Activated T-helper 1 cell treated with anti-CD3 and anti-CD28 coated beads, Interleukin-2, amount 50 U/mL, for 16 hours (primary cell): ENCODE measurements at places on chromosomes 4 and X.

DNA sequence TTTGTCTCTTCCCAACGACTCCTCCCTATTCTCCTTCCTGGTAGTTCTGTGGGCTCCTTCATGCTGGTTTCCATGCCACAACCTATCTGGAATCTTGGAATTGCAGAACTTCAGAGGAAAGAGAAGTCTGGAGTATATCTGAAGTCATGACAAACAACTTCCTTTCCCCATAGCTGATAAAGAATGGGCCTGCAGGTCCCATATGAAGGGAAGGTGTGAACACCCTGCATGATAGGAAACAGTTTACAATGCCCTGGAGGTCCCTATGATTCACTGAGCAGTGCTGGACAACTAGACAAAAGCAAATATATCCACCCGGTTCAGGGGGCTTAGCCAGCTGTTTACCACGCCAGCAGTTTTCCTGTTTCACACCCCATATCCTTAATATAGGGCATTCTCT lies 19.4 kb downstream of the FAM9C start:
- DNase-seq: no peak

DNA sequence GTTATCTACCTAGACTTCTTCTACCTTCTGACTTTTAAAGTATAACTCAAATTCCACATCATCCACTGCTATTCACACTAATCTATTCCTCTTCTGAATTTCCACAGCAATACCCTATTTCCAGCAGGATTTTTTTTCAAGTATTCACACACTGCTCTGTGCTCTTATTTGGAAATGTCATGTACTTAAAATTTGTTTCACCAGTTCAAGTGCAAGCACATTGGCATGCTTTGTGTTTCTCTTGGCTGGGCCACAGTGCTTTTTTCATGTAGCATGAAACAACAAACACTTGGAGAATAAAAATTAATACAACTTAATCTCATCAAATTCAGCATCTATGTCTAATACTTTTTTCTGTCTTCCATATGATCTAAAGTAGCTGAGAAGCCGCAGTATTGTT lies 161.8 kb upstream of the PCDH18 start:
- no peak for DNase-seq

GRCh38 chr4:77089866-77090265 lies 14.1 kb upstream of the CCNI start:
- no peak for DNase-seq

GRCh38 chr4:180028682-180029081 lies 2214.5 kb upstream of the TENM3 start:
- no peak for DNase-seq

GRCh38 chrX:109952985-109953905 lies 49.7 kb upstream of the TMEM164 start:
- no peak for DNase-seq

- no peak for DNase-seq
These were observed 611.8 kb downstream of the SPOCK3 start for GRCh38 chr4:166622425-166622977.

DNA sequence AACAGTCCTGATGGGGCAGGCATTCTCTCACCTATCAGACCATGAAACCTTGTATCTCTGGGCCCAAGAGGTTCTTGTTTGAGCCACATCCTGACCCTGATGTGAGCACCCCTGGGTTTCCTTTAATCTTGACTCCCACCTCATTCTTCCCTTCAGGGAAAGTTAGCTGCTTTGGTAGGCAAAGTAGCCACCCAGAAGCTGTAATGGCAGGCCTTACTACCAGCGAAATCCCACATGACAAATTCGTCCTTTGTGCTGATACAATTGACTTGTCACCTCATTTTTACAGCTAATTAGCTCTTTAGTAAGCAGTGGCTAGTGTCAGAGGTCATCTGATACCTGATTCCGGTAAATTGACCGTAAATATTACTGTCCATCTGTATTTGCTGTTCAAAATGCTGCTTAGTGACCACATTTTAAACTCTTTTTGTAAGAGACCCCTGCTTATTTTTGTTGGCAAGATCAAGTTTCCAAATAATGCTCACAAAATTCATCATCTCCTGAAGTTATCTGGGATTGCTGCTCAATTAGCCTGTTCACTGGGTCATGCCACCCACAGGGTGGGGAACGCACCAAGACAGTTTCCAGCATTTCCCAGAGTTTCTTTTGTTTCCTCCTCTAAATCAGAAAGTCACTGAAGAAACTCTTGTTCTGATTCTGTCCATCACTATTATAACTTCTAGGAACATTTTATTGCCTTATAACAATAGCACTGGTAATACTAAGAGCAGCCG lies 329.7 kb downstream of the GPAT3 start:
- no peak for DNase-seq

- no peak for DNase-seq
These were observed 172.2 kb upstream of the TECRL start for GRCh38 chr4:64581422-64581821.

DNA sequence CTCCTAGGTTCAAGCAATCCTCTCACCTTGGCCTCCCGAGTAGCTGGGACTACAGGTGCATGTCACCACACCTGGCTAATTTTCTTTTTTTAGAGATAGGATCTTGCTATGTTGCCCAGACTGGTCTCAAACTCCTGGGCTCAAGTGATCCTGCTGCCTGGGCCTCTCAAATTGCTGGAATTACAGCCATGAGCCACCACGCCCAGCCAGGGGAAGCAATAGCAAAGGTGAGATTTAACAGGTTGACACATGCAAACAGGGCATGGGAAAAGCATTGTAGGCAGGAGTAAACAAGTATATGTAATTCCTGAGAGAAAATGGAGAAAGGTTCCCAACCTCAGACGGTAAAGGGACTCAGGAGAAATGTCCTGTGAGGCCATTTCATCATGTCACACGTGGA lies 33.6 kb upstream of the TBL1X start:
- DNase-seq: no peak

- DNase-seq: no peak
These were observed 18.5 kb downstream of the HERC3 start for GRCh38 chr4:88610771-88611170.

- no peak for DNase-seq
These were observed 311.5 kb downstream of the TENM3 start for GRCh38 chr4:182554736-182555135.

- DNase-seq: no peak
These were observed 40.9 kb downstream of the GUCY1B1 start for GRCh38 chr4:155799794-155800123.

DNA sequence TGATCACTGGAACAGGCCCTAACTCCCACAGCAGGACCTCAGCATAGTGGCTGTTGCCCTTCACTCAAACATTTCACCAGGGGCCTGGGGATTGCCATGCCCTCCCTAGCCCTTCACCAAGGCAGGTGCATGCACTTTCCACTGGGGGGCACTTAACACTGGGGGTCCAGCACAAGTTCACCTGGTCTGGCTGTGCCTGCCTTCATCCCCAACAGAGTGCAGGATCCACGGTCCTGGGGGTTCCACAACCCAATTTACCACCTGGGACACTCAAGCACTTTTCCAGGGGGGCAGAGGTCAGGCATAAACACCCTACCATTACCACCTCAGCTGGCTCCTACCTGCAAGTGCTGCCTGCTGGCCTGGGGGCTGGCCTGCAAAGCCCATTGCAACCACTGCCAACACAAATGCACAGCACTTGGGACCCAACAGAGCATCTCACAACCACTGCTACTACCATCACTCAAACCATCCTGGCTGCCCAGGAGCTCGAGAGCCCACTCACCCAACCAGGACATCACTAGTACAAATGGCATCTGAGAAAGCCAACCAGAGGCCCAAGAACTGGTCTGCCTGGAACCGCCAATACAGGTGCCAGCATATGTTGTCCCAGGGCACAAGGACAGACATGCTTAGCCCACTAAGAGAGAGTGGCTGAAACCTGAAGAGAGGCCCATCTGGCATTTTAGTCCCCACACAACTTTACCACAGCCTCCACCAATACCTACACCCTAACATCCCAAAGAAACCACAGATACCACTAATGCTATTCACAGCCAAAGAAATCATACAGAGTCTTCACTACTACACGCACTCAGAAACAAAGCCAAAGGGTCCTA lies 43.1 kb downstream of the NAT8L start:
- no peak for DNase-seq

DNA sequence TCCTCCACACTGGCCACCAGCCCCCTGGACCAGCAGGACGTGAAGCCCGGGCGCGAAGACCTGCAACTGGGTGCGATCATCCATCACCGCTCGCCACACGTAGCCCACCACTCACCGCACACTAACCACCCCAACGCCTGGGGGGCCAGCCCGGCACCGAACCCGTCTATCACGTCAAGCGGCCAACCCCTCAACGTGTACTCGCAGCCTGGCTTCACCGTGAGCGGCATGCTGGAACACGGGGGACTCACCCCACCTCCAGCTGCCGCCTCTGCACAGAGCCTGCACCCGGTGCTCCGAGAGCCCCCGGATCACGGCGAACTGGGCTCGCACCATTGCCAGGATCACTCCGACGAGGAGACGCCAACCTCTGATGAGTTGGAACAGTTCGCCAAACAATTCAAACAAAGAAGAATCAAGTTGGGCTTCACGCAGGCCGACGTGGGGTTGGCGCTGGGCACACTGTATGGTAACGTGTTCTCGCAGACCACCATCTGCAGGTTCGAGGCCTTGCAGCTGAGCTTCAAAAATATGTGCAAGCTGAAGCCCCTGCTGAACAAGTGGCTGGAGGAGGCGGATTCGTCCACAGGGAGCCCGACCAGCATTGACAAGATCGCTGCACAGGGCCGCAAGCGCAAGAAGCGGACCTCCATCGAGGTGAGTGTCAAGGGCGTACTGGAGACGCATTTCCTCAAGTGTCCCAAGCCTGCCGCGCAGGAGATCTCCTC lies 600 bp downstream of the POU3F4 start:
- no peak for DNase-seq

DNA sequence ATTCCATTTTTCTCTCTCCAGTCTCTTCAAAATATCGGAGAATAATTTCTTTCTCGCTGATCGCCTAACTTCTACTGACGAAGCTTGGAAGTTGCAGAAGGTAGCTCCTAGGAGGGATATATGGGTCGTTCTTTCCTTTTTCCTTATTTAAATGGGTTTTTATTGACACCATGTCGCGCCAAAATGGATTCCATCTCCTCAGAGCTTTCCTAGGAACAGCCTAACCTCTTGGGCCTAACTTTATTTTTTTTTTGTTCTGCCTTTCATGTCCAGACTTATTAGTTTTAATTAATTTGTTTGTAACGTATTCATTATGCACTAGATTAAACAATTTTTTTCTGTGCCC lies 359.4 kb upstream of the ZCCHC13 start:
- DNase-seq: no peak

DNA sequence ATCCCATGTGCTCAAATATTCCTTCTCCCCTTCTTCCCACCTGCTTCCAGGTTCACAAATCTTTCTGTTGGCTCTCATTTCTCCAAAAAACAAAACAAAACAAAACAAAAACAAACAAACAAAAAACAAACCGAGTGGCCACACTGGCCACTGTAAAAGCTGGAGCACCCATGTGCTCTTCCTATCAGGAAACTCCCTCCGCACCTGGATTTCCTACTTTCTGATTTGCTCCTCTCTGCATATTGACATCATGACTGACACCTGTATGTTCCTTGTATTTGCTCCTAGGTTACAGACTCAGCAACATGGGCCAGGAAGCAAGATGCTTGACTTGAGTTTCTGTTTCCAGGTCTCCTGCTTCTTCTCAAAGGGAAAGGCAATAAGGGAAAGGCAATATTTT lies 258.8 kb downstream of the GPC3 start:
- no peak for DNase-seq

- no peak for DNase-seq
These were observed 16.0 kb upstream of the UVSSA start for GRCh38 chr4:1330761-1331590.

- DNase-seq: no peak
These were observed 60.6 kb upstream of the WWC2 start for GRCh38 chr4:183038436-183038835.

- no peak for DNase-seq
These were observed 40.3 kb downstream of the ATP11C start for GRCh38 chrX:139892512-139892911.

- DNase-seq: no peak
These were observed 91.9 kb upstream of the MAPK10 start for GRCh38 chr4:86451560-86452330.

DNA sequence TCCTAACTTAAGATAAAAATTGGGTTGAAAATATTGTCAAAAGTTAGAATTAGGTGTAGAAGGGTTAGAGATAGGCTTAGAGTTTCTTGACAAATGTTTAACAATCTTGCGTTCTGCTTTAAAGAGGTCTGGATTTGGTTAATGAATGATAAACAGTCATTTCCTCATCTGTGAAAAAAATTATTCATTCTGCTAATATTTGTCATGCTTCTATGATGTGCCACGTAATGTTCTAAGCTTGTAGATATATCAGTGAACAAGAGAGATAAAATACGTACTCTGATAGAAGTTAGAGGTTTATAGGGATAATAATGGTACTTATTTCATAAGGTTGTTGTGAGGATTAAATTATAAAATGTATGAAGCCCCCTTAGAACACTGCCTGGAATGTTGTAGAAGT lies 443.0 kb upstream of the GALNT7 start:
- no peak for DNase-seq

- DNase-seq: no peak
These were observed 31.7 kb downstream of the IGSF1 start for GRCh38 chrX:131257367-131257766.

DNA sequence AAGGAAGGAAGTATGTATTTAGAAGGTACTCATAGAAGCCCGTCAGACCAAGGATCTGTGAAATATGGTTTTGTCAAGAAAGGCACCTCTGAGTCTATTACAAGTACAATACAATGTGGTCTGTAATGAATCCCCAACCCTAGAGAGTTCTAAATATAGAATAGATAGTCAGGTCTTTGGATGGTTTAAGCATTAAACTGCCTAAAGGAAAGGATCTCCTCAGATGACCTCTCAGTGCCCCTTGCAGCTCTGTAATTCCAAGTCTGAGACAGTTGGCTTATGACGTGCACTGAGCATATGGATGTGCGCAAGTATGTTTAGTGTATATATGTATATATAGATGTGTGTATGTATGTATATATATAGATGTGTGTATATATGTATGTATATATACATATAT lies 62.0 kb downstream of the CCSER1 start:
- DNase-seq: no peak

GRCh38 chr4:128686032-128686465 lies 123.5 kb upstream of the JADE1 start:
- no peak for DNase-seq

- DNase-seq: no peak
These were observed 217.5 kb upstream of the GYPA start for GRCh38 chr4:144357975-144358374.

DNA sequence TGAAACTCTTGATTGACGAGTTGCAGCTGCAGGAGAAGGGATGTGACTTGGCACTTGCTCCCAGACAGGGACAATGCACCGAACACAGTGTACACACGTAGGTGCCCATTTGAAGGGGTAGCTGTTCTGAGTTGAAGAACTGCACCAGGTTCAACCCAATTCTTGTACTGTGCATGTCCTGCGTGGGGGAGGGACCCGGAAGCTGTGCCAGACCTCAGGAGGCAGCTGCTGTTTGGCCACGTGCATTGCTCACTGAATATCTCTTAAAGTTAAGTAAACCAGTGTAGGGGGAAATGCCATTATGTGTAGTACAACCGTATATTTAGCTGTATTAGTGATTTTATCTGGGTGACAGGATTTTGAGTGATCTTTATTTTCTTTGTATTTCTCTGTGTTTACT lies 12.0 kb upstream of the RBBP7 start:
- no peak for DNase-seq

GRCh38 chr4:4859799-4860599 lies 534 bp downstream of the MSX1 start:
- DNase-seq: no peak

- DNase-seq: no peak
These were observed 23.4 kb downstream of the STK26 start for GRCh38 chrX:132046533-132046932.
